ENCODE measurements at places on chromosomes 12 and 14.
A peak's percentile ranks its signal among the peaks of the same experiment; 100 is the strongest.

DNA sequence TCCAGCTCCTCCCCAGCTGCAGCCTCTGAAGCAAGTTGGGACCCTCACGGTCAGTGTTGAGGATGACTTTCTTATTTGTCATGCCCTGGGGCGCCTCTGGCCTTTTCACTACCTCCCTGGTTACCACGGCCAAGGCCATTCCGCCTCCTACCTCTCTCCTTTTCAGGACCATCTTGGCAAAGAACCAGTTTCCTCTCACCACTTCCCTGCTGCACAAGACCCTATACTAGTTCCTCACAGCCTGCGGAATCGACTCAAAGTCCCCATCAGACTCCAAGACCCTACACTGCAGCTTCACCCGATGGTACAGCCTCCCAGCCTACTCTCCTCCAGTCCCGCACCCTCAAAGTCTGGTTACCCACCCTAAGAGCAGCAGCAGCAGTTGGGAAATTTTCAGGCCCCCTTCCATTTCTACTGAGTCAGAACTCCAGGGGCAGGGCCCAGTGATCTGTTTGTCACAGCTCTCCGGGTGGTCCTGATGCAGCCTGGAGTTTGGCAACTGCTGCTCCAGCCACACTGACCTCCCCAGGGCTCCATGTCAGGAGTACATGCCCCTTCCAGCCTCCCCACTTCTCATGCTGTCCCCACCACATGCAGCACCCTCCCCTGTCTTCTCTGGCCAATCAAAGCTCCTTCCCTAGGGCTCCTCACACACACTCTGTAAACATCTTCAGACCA lies 5.4 kb downstream of the VWF start:
- DNase-seq: no peak

DNA sequence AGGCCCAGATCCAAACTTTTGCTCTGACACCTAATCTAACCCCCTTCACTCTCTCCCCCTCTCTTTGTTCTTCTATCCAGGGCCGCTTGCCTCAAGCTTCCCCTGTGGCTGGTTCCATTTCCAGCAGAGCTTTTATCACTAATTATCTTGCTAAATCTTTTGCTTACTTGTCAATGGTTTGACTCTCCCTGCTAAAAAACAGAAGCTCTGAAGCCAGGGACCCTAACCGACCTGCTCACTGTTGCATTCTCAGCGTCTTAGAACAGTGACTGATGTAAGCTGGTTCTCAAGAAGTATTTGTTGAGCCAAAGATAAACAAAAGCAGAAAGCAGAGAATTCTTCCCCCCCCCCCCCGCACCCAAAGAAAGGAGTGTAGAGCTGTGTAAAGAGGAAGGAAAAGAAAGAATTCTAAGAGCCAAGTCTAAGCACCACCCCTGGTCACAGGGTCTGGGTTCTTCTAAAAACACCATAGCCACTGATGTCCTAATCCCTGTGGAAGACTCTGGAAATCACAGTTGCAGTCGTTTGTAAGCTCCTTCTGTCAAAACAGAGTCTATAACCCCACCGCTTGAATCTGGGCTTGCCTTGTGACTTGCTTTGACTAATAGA lies 385.8 kb downstream of the MED13L start:
- DNase-seq: no peak

GRCh38 chr14:104928391-104929133 lies 3.9 kb downstream of the PLD4 start:
- DNase-seq: no peak

DNA sequence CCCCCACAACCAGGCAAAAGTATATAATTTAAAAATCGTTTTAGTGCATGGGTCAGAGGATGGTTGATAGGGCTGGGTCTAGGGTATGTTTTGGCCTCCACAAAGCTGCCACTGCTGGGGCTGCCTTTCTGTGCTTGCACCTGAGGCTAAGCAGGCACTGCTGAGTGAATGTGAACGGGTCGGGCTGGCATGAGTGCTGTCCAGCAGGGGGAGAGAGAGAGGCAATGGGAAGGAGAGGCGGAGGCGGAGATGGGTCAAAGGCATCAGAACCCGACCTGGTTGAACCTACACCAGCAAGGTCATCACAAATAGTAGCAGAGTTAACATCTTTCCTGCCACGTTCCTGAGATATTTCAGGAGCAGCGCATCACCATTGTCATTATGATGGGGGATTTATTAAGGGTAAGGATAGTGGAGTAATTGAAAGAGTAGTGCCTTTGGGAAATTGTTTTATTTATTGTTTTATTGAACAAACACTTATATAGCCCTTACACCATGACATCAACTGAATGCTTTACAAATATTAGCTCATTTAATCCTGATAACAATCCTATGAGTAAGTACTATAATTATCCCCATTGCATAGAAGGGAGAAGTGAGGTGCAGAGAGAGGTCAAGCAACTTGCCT lies 5.8 kb upstream of the NRXN3 start:
- DNase-seq: no peak

- DNase-seq: no peak
Measured at GRCh38 chr14:100341301-100342031, 18.3 kb downstream of the SLC25A47 start.

DNA sequence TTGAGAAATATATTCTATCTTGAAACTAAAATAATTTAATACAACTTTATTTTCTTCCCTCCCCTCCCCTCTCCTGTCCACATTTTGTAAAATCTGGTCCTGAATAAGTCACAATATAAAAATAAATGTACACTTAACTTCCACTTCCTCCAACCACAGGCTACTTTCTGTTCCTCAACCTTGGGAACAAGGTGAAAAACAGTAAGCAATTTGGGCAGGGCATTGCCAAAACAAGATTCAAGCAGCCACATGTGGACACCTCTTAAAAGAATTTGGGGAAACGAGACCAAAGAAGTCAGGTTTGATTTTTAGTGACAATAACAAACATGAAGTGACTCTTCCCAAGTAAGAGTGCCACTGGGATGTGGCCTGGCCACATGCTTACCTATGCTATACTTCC lies 115.7 kb downstream of the PTPRQ start:
- DNase-seq: no peak

- no peak for DNase-seq
Measured at GRCh38 chr12:29743801-29744200, 39.9 kb downstream of the TMTC1 start.

DNA sequence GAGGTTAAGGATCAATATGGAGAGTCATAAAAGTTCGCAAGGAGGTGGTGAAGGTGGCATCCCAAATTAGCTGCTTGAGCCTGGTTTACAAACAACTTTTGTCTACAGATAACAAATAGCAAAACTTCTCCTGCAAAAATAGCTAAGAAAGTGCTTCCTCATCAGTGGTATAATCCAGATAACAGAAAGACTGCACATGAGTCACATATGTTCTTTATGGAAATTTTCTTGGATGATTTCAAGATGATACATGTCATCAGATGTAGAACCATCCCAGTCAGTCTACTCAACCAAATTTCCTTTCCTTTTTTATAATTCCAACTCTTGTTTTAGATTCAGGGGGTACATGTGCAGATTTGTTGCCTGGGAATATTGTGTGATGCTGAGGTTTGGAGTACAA lies 133.0 kb downstream of the BTG1 start:
- no peak for DNase-seq

GRCh38 chr14:71497645-71498086 lies 434.6 kb upstream of the RGS6 start:
- DNase-seq: no peak

GRCh38 chr14:98960617-98961013 lies 311.4 kb downstream of the BCL11B start:
- no peak for DNase-seq

- no peak for DNase-seq
Measured at GRCh38 chr12:125329239-125330102, 264.2 kb downstream of the AACS start.

- no peak for DNase-seq
Measured at GRCh38 chr14:74221741-74222140, 17.5 kb upstream of the VSX2 start.

- no peak for DNase-seq
Measured at GRCh38 chr14:94120667-94121340, 8.6 kb downstream of the IFI27L2 start.

DNA sequence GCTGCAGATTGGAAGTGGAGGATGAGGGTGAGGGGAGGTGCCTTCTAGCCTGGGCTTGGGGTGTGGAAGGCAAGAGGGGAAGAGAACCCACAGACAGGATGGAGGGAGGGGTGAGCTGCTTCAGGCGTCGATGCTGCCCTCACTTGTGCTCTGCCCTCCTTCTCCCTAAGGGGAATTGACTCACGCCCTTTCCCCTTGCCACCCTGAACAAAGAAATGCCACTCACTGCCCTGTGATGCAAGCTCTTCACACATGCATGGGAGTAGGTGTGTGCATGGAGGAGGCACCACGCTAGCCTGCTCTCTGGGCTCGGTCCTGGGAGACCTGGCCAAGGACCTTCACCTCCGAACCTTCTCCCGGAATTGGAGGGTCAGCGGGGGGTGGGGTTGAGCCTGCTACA lies 35.7 kb upstream of the PRMT8 start:
- DNase-seq: no peak

- no peak for DNase-seq
Measured at GRCh38 chr12:69666798-69667197, 32.3 kb downstream of the BEST3 start.

GRCh38 chr14:39488600-39488999 lies 56.4 kb upstream of the FBXO33 start:
- DNase-seq: no peak

DNA sequence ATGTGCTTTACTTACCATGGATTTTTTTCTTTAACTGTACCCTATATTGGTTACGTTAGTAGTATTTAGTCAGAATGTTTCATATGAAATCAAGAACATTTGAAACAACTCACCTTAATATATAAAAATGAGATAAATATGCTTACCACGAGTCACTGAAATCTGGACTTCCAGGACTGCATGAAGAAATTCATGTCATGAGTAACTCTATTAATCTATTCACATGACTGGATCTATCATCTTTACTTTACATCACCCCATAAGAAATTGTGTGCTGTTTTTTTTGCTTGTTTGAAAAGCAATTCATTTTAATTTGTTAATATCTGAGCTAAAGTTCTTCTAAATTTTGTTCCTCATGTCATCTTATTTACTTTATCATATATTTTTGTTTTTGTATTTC lies 5.2 kb downstream of the EPYC start:
- DNase-seq: no peak

- peak; percentile 33 for DNase-seq
Measured at GRCh38 chr12:109110988-109111495, 5.3 kb upstream of the ACACB start.

DNA sequence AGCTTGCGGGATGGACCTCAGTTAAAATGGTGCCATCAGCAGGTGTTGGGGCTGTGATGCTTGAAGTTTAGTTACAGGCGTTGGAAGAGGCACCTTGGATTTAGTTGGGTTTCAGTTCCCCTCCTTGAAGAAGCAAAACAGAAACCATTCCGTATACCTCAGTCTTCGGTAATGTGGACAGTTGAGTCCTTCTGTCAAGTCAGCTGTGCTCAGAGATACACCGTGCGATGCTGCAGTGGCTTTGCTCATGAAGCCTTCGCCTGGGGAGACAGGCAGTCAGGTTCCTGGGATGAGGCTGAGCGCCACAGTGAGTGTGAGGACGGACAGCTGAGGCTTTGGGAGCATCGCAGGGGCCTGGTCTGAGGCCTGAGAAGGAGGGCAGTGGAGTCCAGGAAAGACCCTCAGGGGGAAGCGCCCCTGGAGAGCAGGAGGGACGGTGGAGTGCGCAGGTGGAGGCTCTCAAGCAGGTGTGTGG lies 7.4 kb downstream of the RAN start:
- DNase-seq: no peak

All from central memory CD4-positive, alpha-beta T cell (primary cell).